ENCODE measurements at places on chromosomes 2 and 18. TPM values are rescaled to one million over a fixed set of nuclear protein-coding genes. Genes with fewer than 3 reads are reported as not detected.

- DNase-seq: no peak
Observed at GRCh38 chr2:37833423-37833822, 91.7 kb upstream of the RMDN2 start.

DNA sequence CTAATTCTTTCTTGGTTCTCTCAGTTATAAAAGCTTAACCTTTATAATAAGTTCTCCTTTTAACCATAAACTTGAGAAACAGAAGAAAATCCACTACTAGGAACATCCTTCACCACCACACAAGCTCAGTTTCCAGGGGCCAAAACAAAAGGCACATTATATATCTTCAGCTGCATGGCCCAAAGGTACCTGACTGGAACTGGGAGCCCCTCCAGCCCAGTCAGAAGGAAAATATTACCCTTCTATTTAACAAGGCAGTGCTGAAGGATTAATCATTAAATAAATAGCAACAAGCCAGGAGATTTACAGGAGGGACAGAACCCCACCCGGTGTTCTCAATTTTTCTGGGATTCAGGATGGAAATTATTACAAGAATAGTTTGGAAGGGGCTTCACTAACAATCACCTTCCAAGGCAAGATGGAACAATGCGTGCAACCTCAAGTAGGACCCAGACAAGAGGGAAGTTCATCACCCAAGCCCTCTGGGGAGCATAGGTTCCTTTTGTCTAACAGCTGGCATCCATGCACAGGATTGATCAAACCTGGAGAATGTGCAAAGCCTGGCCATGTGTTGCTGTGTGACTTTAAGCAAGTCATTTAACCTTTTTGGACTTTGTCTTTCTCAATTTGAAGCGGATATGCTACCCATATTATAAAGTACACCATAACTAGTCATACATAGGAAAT, 159.6 kb upstream of the SETBP1 start:
- DNase-seq: no peak

DNA sequence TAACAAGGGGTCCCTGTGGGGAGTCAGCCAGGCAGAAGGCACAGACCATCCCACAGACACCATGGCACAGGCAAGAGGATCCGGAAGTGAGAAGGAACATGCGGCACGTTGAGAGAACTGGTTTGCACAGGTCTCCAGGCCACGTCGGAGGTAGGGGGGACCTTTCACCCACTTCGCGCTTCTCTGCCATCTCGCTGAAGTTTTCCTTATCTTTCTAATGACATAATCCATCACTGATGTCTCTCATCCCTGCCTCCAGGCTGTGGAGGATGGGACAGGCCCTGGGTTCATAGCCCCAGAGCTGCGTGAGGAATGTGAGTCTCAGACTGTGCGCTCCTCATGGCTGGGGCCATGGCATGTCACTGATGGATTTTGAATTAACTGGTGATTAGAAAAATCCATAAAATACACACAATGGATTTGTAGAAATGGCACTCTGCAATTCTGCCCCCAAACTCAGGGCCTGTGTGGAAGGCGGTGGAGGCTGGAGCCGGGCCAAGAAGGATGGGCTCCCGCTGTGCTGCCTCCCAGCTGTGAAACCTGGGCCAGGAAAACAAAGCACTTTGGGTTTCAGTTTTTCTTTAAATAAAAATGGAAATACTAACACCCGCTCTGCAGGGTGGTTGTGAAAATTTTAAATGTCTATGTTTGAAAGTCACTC, 113.3 kb upstream of the ALKAL2 start:
- DNase-seq: no peak

- DNase-seq: no peak
Observed at GRCh38 chr2:117562654-117563053, 251.8 kb upstream of the DDX18 start.

DNA sequence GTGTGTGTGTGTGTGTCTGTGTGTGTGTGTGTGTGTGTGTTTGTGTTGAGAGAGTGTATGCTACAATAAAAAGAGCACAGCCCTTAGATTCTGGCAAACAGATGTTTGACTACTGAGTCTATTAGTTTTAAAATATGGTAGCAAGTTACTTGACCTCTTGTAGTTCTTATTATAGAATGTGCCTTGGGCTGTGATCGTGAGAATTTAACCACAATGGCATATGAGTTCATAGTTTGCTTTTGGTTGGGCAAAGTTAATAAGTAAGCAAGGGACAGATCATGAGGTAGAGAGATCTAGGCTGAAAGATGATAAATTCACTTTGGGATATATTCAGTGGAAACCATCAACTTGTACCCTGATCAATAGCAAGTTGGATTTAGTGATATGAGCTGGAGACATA, 334.3 kb upstream of the VWC2L start:
- DNase-seq: no peak

GRCh38 chr2:105410554-105410953, 11.7 kb upstream of the FHL2 start:
- DNase-seq: no peak

GRCh38 chr18:31566576-31567306, 24.9 kb upstream of the TTR start:
- DNase-seq: no peak

DNA sequence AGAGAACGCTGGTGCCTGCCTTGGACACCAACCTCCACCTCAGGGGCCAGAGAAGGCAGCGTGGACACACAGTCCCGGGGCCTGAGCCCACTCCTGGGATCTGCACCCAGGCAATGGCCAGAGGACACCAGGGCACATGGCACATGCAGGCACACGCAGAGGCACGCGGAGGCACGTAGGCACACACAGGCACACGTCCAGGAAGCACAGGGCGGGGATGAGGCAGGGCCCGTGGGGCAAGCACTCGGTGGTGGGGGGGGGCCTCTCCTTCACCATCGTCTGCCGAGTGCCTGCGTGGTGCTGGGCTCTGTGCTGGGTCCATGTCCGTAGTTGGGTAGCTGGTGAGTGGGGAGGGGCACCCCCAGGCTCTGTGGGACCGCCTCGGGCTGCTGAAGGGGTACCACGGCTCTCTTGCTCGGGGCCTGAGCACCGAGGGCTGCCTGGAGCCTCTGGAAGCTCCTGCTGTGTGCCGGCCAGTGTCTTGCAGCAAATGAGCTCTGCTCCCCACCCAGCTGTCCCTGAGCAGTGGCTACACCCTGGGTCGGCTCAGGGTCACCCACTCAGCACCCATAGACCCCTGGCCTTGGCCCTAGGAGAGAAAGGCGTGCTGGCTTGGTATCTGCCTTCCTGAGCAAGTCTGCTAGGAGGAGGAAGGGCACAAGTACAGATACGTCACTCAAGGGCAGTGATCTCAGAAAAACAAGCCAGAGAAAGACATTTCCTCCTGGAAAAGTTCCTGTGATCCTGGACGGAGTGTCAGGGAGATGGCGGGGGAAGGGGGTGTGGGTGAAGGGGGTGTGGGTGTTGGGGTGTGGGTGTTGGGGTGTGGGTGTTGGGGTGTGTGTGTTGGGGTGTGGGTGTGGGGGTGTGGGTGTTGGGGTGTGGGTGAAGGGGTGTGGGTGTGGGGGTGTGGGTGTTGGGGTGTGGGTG, 26.4 kb downstream of the RTP5 start:
- peak; percentile 45 for DNase-seq

DNA sequence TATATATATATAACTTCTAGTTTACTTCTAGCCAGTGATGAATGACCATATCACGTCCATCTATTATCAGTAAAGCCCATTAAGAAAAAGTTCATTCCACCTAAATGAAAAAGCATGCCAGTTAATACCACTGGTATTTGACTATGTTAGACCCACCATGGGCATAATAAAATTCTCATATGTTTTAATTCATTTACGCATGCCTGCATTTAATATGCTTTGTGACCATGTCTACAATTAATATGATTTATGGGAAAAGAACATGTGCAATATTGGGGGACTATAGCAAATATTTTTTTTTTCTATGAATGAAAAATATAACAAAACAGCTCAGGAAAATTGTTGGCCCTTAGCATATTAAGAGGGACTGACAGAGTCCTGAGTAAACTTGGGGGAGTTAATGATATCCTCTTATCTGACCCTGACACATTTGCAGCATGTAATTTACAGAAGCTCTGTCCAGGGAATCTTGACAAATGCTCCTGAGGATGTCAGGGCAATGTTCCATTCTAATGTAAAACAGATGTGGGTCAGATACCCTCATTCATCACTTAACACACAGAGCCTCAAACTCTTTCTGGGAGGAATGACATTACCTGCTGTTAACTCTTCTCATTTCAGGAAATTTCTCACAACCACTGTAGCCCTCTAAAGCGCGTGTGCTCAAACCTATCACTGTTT, 90.6 kb downstream of the PAX3 start:
- no peak for DNase-seq

- no peak for DNase-seq
Observed at GRCh38 chr2:162123806-162124758, 28.0 kb downstream of the GCG start.

GRCh38 chr2:240436683-240437550, 1.5 kb downstream of the GPC1 start:
- no peak for DNase-seq

- DNase-seq: no peak
Observed at GRCh38 chr2:74333175-74333574, 10.0 kb downstream of the SLC4A5 start.

GRCh38 chr2:216229277-216229914, 120.2 kb downstream of the XRCC5 start:
- DNase-seq: no peak

- DNase-seq: no peak
Observed at GRCh38 chr2:101064505-101064867, 62.4 kb downstream of the RPL31 start.

GRCh38 chr2:25145803-25146202, 22.6 kb downstream of the POMC start:
- DNase-seq: no peak

GRCh38 chr18:56382541-56382940, 255.9 kb downstream of the TXNL1 start:
- DNase-seq: no peak

GRCh38 chr18:13455960-13456481, 237.5 kb downstream of the LDLRAD4 start:
- no peak for DNase-seq

- no peak for DNase-seq
Observed at GRCh38 chr2:88735853-88736252, 44.4 kb downstream of the RPIA start.

- no peak for DNase-seq
Observed at GRCh38 chr2:241381872-241382271, 25.8 kb downstream of the FARP2 start.

GRCh38 chr2:62713837-62714236, 8.3 kb downstream of the EHBP1 start:
- DNase-seq: no peak

Gene KCNG3
- polyA plus RNA-seq: 0.14 TPM

Gene CAVIN2
- polyA plus RNA-seq: 78.7 TPM

Gene ZNF385B
- polyA plus RNA-seq: 4.2 TPM

Gene SULT1C4
- 87.0 TPM for polyA plus RNA-seq

Gene DNAH6
- 4.6 TPM for polyA plus RNA-seq

Gene ITGA4
- 25.3 TPM for polyA plus RNA-seq

Gene CCDC178
- polyA plus RNA-seq: 1.3 TPM

Gene MOGAT1
- not detected for polyA plus RNA-seq

Gene CIDEA
- polyA plus RNA-seq: 2.2 TPM

Data from right lung (tissue), 10 donors.